Pons (tissue), 1 donor: ENCODE measurements at places on chromosomes 7 and 10.

- no peak for DNase-seq
Measured at GRCh38 chr10:115909962-115910731, 362.9 kb downstream of the GFRA1 start.

- DNase-seq, result no peak
Measured at GRCh38 chr7:38938001-38938485, 29.1 kb upstream of the VPS41 start.

- peak; percentile 84 for DNase-seq
Measured at GRCh38 chr7:81846398-81846797, 76.6 kb upstream of the HGF start.

DNA sequence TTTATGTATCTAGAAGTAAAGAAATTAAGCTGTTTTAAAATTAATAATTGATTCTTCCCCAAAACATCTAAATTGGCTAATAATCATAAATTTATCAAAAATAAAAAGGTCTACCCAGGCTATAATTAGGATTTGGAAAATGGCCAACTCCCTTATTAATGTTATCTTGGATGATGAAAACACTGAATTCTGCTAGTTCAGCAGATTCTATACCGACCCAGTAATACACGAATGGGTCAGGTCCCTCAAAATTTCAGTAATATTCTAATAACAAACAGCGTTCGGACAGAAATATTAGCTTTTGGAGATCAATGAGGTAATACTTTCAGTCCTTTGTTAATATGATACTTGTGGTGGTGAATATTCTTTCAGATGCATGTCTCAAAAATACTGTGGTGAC is 360.7 kb upstream of the MGMT start:
- DNase-seq, result no peak

GRCh38 chr7:79778786-79779770 is 325.6 kb upstream of the MAGI2 start:
- no peak for DNase-seq

DNA sequence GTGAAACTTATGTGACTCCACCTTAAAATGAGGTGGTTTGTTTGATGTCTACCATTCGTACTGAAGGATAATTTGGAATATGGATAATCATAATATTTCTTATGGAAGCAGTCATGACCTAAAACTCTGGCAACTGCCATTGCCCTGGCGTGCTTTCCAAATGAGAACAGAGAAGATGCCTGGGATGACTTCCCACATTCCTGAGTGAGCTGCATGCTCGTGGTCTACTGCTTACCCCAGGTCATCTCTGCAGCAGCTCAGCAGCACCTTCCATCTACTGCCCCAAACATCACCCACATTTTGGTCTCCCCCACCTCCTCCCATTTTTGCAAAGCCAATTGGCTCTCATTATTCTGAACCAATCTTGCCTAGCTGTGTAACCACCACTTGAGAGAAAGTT is 40.1 kb downstream of the LYZL1 start:
- DNase-seq, result no peak

GRCh38 chr10:92914478-92915325 is 66.4 kb downstream of the EXOC6 start:
- DNase-seq, result peak; percentile 66

DNA sequence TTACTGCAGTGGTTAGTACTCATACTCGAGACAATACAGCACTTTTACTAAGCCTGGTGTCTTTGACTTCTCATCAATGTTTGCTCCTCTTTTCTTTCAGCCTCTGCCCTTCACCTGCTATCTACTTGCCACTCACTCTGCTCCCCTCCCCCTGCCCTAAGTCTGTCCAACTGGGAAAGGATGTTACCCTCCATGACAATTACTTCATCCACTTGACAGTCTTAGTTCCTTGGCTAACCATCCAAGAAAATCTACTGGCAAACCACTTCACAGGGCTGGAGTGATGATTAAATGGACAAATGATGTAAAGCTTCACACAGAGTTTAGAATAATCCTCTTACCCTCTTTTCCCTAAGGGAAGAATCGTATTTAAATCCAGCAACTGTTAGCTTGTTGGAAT is 8.2 kb upstream of the DLD start:
- no peak for DNase-seq
